ENCODE measurements at places on chromosomes 11 and 22. TPM values are rescaled to one million over a fixed set of nuclear protein-coding genes. Genes with fewer than 3 reads are reported as not detected.

GRCh38 chr22:30033901-30034300, 46.4 kb upstream of the HORMAD2 start:
- no peak for DNase-seq

GRCh38 chr11:78420796-78421209, 3.2 kb upstream of the GAB2 start:
- DNase-seq = no peak

DNA sequence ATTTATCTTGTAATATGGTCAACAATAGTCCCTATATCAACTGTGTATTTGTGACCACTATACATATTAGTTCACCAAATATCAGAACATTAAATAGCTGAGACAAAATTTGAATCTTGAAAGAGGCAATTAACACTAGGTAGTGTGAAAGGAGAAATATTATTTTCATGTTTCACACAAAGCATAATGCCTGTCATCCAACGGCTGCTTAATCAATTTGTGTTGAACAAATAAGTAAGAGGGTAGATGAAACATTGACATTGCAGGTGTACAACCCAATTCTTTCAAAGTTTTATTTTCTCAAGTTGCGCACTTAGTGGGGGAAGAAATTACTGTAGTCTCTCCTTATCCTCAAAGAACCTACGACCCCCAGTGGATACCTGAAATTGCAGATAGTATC, 3.4 kb upstream of the OR8I2 start:
- no peak for DNase-seq

GRCh38 chr22:40817737-40818136, 1.4 kb downstream of the SLC25A17 start:
- no peak for DNase-seq

The ANAPC15 gene
- total RNA-seq = 54.2 TPM

DNA sequence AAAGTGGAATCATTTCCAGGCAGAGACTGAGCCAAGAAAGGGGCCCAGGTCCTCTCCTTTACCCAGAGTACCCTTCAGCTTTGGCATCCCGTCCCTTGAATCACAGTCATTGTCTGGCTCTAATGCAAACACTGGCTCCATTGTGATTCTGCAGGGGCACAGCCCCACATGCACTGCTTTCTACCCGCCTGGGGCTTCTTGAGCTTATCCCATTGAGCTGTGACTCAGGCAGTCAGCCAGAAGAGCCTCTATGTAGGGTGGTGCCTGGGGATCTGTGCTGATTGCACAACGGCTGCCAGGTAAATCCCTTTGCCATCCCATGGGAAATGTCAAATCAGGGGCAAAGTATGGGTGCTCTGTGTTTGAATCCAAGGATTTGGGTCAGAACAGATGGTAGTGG, 88.9 kb downstream of the RASSF10 start:
- DNase-seq = peak; percentile 58

DNA sequence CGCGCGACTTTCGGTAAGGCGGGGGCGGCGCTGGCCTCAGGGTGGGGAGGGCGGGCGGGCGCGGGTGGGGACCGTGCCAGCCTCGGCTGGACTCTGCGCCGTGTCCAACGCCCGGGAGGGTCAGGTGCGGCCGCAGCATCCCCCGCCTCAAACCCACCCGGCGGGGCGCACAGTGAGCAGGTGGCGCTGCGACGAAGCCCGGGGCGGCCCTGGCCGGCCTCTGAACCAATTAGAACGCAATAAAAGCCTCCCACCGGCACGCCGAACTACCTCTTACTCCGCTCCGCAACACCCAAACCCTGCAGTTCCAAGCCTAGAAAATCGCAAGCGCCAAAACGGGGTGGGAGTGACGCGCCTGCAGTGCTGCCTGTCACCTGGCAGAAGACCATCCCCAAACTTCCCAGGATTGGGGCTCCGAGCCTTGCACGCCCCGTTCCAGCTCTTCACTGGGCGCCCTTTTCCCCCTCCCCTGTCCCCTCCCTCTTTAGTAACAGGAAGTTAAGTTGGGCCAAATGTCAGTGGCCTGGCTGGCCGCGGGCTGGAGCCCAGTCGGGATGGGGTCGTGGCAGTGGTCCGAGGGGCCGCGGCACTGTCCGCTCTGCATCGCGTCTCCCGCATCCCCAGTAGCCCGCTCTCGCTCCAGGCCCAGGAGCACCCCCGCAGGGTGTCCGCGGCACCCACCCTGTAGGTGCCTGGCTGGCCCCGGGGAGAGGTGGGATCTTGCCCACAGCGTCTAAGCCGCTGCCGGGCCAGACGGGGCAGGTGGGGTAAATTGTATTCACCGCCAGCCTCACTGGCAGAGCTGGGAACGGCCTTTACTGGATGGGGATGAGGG, 541 bp downstream of the MICAL2 start:
- no peak for DNase-seq

The GAL gene
- 4.8 TPM for total RNA-seq

- no peak for DNase-seq
Measured at GRCh38 chr22:36728505-36728904, 25.0 kb upstream of the CACNG2 start.

GRCh38 chr22:22508274-22509176, at the start of gene ZNF280B:
Gene ZNF280B, minus strand, starts transcription at chr22:22508742. Its CDS starts 19,344 bp downstream, at chr22:22489398.
- DNase-seq = peak; percentile 5

The SEC14L6 gene
- total RNA-seq = 22.9 TPM

DNA sequence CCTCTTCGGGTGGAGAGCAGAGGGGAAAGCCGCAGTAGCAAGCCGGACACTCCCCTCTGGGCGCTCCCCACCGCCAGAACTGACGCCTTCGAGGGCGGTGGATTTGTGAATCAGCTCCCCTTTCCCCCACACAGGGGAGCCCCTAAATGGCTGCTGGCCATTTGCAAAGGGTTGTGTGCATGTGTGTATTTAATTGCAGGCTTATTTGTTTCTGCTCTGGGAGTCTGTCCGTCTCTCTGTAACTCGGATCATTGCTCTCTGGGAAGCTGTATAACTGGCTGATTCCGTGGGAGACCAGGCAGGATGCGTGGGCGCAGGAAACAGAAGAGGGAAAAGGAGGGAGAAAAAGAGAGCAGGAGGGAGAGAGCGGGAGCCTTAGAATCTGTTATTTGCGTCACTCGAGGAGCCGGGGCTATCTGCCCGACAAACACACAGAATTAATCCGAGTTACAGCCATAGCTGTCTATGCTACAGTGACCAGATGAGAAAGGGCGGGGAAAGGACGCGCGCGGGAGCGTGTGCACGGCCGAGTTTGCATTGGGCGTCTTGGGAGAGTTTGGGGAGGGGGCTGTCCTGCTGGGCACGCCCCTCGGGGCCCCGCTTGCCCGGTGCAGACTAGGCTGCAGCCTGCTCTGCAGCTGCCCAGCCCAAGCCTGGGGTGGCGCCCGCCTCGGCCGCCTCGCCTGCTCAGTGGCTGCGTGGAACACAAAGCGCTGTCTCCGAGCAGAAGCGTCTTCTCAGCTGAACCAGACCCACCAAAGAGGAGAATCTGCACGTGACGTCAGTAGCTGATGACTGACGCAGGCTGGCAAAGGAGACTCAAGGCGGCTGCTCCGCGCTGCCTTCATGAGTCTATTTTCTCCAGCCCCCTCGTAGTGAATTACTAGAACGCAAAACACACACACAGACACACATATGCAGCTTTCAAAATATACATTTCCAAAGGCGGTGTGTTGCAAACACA, 105.3 kb upstream of the HSD17B12 start:
- DNase-seq = no peak

The MYRF gene
- 3.4 TPM for total RNA-seq

The ADM2 gene
- 7.9 TPM for total RNA-seq

- DNase-seq = no peak
Measured at GRCh38 chr11:34251589-34251980, 106.2 kb downstream of the ABTB2 start.

DNA sequence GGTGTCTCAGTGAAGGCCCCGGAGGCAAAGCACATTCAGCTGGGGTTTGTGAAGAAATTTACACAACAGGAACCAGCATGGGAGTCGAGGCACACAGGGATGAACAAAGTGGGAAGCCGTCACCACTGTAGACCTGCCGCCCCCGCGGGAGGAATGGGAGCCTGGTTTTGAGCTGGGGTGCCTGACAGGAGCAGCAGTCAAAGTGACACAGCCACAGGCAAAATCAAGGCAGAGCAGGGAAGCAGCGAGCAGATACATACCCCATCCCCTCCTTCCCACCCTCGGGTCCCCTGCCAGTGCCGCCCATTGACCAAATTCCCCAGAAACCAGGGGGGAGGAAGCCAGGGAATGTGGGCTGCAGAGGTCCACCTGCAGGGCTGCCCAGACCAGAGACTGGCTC, 20.8 kb downstream of the P2RX3 start:
- DNase-seq = no peak

DNA sequence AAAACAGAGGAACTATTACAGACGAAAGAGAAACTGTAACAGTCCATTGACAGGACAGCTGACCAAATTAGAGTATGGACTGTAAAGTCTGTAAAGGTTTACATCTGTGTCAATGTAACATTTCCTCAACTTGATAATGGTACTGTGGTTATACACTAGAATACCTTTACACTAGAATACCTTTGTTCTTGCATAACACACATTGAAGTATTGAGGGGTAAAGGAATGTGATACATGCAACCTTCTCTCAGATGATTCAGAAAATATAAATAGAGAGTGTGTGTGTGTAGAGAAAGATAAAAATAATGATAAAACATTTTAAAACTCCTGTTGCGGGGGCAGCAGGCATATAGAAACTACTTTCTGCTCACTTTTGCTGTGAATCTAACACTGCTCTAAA, 5.6 kb upstream of the EEF1G start:
- DNase-seq = no peak

- DNase-seq = no peak
Measured at GRCh38 chr11:110445437-110445836, 15.7 kb downstream of the FDX1 start.

GRCh38 chr11:9834291-9834690, 170.4 kb downstream of the SWAP70 start:
- no peak for DNase-seq
